Sigmoid colon (tissue), 7 donors: ENCODE measurements at places on chromosomes 13 and 19. TPM values are rescaled to one million over a fixed set of nuclear protein-coding genes. Genes with fewer than 3 reads are reported as not detected.

The GPC5 gene
- total RNA-seq = 3.9 TPM

The BBC3 gene
- 5.4 TPM for total RNA-seq

The PSG3 gene
- not detected for total RNA-seq

The CGB2 gene
- total RNA-seq = not detected
